Hematopoietic multipotent progenitor cell treated with erythropoietin and hydrocortisone succinate and interleukin-3 and kit ligand, for 8 days (in vitro differentiated cells): ENCODE measurements at places on chromosomes 11 and 22.

GRCh38 chr11:28176351-28176750 is 68.2 kb downstream of the METTL15 start:
- no peak for DNase-seq

DNA sequence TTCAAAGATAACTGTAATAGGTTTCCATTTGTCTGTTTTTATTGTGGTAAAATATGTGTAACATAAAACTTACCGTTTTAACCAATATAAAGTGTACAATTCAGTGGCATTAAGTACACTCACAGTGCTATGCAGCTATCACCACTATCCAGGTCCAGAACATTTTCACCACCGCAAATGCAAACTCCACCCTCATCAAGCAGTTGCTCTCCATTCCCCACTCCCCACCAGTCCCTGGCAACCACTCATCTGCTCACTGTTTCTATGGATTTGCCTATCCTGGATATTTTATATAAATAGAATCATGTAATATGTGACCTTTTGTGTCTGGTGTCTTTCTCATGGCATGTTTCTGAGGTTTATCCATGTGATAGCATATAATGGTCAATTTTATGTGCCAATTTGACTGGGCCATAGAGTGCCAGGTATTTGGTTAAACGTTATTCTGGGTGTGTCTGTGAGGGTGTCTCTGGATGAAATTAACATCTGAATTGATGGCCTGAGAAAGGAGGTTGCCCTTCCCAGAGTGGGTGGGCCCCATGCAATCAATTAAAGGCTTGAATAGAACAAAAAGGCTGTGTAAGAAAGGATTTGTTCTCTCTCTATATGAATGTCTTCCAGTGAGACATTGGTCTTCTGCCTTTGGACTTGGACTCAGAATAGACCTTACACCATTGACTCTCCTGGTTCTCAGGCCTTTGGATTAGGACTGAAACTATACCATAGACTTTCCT is 17.2 kb upstream of the SMCO4 start:
- no peak for DNase-seq

- DNase-seq, result no peak
Measured at GRCh38 chr11:117882311-117882905, 6.0 kb upstream of the FXYD6 start.

GRCh38 chr11:32890843-32891656 is 1.6 kb upstream of the QSER1 start:
- no peak for DNase-seq

GRCh38 chr11:26620282-26621045 is 48.4 kb upstream of the MUC15 start:
- no peak for DNase-seq

- DNase-seq, result no peak
Measured at GRCh38 chr11:11173316-11174025, 179.6 kb downstream of the CSNK2A3 start.

DNA sequence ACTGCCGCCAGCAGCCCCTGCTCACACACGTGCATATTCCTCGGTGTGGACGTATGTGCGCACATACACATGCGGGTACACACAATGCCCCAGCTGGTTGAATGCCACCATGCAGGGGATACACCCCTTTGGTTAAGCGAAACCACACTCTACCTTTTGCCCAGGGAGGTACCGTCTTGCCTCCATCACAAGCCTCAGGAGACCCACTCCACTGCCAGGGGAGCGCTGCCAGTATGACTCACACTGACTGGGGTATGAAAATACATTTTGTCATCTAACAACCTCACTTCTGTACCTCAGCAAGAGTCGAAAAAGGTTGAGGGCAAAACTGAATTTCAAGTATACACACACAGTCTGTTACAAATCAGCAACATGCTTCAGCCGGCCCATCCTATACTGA is 39.4 kb downstream of the TMEM45B start:
- no peak for DNase-seq

DNA sequence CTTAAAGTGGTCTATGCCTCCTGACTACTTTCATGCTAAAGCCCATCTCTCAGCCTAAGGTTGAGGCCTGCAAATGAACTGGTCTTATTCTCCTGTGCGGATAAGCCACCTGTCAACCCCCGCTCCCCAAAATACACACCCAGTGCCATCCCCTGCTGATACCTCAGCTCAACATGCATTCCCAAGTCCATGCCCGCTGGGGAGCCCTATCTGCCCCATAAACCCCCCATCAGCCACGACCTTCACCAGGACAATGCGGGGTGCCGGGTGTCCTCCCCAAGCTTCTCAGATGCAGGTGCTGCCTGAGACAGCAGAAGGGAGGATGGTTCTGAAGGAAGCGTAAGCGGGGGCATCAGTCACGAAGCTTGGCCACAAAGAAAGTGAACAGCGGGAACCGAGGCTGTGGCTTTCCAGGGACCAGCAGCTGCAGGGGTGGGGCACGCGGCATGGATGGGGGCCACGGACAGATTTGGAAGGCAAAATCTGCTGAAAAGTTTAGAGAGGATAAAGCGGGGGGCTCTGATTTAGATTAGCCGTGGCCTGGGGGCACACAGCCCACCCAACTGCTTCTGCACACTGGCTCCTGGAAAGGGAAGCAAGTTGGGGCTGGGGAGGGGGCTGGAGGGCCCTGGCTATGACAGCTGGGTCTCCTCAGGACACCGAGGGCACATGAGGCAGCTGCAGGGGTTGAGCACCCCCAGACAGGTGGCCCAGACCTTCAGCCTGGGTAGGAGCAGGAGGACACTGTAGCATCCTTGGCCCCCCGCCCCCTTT is 1391.9 kb downstream of the TBC1D22A start:
- no peak for DNase-seq

DNA sequence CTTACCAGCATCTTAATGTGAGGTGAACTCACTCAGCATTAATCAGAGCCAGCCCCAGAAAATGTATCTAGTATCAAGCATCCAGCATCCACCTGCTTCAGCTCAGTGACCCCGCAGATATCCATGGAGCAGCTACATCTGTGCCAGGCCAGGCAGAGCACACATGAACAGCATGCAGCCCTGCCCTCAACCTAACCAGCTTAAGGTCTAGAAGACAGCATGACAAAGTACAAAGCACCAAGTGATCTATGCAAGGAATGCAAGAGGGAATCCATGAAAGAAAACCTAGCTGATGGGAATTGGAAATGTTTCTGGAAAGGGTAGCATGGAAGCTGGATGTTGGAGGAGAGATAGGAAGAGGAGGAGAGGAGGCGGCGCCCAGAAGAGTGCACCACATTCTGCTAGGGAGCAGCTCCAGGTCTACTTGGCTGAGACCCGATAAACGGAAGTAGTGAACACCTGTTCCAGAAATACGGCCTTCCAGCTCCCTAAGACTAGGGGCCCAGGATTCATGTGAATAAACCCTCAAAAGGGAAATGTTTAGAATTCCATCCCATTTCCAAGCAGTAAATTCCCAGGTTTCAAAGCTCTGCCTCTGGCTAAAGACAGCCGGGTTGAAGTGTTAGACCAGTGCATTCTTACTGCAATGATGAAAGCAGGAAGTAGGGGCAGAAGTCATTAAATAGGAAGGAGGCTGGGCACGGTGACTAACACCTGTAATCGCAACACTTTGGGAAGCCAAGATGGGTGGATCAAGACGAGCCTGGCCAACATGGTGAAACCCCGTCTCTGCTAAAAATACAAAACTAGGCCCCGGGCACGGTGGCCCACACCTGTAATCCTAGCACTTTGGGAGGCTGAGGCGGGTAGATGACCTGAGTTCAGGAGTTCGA is 23.5 kb upstream of the L3MBTL2 start:
- no peak for DNase-seq

DNA sequence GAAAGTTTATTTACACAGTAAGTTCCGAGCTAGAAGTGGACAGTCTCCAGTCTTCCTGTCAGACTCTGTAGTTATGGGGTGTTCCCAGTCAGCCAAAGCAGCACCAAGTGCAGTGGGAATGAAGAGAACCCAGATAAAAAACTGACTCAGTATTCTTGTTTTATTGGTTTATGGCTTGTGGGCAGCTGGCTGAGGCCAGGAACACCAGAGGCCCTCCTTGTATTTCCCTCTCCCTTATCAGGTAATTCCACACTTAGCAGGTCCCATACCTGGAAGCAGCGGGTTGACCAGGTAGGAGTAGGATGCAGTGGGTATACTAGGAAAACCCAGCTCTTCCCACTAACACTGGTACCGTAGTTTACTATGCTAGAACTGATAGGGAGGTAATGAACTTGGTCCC is 3.5 kb upstream of the BACE1-AS start:
- DNase-seq, result no peak

GRCh38 chr11:66363805-66364535 is 7.6 kb downstream of the SLC29A2 start:
- peak; percentile 69 for DNase-seq

DNA sequence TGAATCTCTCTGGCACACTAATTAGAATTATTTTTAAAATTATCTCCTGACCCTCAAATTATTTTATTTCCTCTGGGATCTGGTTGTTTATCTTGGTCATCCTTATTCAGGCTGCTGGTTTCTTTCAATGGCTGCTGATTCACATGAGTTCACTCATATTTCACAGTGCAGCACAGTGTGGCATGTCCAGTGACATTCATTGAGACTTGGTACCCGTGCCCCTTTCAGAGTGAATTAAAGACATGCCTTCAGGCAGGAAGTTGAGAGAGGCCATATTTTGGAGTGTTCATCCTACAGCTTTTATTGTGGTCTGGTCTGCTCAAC is 13.5 kb downstream of the DCPS start:
- DNase-seq, result no peak

DNA sequence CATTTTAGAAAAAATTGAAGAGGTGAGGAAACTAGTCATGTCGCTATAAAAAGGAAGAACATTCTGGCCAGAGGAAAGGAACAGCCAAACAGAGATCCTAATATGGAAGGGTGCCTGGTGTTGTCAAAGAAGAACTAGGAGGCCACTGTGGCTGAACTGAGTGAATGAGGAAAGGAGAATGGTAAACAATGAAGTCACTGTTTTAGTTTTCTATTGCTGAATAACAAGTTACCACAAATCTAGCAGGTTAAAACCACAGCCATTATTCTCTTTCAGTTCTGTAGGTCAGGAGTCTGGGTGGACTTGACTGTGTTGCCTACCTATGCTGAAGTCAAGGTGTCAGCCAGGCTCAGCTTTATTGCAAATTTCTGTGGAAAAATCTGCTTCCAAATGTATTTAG is 549.3 kb upstream of the CCDC90B start:
- no peak for DNase-seq

GRCh38 chr11:134244593-134244992 is 8.6 kb downstream of the THYN1 start:
- DNase-seq, result peak; percentile 41

GRCh38 chr11:93274851-93275250 is 55.7 kb upstream of the DEUP1 start:
- no peak for DNase-seq

GRCh38 chr11:1508986-1509385 is 22.4 kb upstream of the MOB2 start:
- no peak for DNase-seq

DNA sequence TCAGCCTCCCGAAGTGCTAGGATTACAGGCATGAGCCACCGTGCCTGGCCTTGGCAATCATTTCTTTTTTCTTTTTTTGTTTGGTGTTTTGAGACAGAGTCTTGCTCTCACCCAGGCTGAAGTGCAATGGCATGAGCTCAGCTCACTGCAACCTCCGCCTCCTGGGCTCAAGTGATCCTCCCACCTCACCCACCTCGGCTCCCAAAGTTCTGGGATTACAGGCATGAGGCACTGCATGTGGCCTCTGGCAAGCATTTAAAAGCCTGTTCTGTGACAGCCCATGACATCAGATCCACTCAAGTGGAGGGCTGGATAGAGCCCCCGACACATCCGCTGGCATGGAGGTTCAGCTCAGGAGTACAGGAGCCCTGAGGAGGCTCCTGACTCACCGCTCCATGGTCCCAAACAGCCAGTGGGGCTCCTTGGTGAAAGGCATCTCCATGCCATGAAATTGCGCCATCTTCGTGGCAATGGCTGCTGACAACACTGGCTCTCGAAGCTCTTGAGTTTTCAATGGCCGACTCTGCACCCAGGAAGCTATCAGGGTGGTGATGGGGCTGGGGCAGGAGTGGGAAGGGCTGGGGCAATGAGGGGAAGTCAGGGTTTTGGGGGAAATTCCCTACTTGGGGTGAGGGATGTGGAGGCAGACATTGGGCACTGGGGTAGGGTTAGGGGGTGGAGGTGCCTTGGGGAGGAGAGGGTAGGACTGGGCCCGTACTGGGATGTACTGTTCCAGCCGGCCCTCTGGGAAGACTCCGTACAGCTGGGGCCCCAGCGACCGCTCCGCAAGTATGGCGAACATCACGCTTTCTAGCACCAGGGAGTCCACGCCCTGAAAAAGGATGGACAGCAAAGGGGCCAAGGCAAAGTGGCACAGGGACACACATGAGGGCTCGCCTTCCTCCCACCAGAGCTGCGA is 1.4 kb downstream of the CHKB start:
- DNase-seq, result no peak

- no peak for DNase-seq
Measured at GRCh38 chr11:508956-509355, 1.9 kb upstream of the RNH1 start.

- DNase-seq, result no peak
Measured at GRCh38 chr22:21796863-21797262, 61.3 kb upstream of the YPEL1 start.

- DNase-seq, result no peak
Measured at GRCh38 chr11:129813231-129813791, 2.3 kb upstream of the TMEM45B start.

DNA sequence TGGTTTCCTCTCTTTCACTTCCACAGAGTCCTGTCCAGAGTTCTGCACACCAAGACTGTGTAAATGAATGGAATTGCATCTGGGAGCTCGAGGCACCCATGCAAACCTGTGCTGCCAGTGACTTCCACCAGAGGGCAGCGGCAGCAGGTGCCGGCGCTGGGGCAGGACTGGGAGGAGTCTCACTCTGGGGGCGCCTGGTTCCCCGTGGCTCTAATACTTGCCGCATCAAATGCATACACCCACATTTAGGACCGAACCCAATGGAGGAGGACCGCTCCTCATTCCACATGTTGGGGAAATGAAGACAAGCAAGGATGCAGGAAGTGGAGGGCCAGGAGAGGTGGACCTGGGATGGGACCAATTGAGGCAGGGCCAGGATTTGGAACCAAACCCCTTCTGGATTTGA is 1.1 kb upstream of the CD6 start:
- peak; percentile 55 for DNase-seq

GRCh38 chr22:35611200-35611890 is 5.8 kb downstream of the MB start:
- DNase-seq, result no peak

DNA sequence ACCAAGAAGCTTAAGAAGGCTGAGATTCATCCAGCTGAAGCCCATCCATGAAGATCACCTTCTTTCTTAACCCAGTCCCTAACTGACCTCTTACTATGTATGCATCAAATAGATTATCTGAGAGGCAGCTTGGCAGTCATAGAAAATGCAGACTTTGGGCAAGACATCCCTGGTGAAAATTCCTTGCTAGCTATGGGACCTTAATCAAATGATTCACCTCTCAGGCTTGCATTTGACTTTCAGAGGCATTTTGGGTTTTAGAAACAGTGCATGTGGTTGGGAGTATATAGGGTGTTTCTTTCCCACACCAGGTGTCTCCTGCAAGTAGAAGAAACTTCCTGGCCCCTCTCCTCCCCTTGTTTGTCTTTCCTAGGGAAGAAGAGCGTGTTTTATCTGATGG is 188.5 kb upstream of the ISX start:
- no peak for DNase-seq
